NCI-H1436 treated with DMSO at 0.1 percent for 48 hours (cell line): ENCODE measurements at places on chromosomes 5 and 9.

DNA sequence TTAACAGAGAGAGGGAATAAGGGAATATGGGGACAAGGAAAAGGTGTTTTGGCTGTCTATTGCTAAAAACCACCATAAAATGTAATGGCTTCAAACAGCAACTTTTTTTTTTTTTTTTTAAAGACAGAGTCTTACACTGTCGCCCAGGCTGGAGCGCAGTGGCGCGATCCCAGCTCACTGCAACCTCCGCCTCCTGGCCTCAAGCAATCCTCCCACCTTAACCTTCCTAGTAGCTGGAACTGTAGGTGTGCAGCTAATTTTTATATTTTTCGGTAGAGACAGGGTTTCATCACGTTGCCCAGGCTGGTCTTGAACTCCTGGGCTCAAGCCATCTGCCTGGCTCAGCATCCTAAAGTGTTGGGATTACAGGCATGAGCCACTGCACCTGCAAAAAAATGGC lies 4.3 kb upstream of the SPATA24 start:
- no peak for DNase-seq

GRCh38 chr5:33848554-33848953 lies 43.2 kb downstream of the ADAMTS12 start:
- no peak for DNase-seq

DNA sequence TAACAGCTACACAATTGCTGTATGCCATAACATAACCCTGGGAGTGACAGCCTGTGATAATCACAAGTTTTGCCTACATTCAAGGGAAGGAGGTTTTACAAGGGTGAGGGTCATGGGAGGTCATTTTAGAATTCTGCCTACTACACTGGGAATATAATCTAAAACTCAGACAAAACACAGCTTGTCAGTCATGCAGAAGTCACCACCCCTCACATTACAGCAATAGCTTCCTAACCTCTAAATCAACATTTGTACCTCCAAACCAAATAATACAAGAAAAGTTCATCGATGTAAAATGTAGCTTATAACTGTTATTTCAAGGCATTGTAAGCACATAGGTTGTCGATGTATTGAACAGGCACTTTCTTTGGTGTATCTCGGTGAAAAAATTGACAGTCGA lies 139.0 kb downstream of the FAM114A2 start:
- DNase-seq = no peak

DNA sequence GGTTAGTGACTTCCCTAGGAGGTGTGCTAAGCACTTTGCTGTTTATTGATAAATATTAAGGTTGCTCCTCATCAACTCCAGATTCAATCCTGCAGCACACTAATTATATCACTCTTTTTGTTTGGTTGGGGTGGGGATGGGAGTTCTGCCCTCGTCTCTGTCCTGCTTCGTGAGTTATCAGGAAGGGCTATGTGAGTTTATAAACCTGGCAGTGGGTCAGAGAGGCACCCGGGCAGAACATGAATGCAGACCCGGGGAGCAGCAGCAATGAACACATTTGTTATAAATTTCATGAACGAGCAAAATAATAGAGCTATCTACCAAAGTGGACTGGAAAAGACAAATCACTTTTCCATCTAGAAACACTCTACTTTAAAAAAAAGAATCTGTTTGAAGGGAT lies 125.5 kb upstream of the WWC1 start:
- DNase-seq = no peak

DNA sequence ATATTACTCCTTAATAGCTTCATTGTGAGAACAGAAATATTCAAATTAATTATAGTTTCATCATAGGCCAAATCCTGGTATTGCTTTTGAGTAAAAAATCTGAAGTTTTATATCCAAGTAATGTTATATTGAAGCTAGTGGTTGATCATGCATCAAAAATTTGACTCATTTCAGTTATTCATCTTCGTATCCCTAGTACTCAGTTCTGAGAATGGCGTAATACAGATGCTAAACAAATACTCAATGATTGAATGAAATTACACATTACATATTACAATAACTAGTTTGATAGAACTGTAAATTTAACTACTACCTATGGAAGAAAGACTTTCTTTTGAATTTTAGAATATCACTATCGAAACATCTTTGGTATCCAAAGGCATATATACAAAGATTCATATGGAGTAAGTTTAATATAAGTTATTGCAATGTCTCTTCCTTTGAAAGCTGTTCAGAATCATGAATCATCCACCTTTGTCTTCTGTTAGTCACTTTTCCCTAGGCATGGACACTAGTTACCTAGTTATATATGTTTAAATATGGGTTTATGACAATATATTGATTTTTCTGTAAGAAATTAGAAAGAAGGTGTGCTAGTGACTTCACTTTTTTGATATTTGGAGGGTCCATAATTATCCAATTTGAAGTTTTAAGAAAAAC lies 5.0 kb upstream of the ZNF462 start:
- no peak for DNase-seq

- no peak for DNase-seq
Measured at GRCh38 chr5:173396311-173396993, 68.2 kb upstream of the STC2 start.

DNA sequence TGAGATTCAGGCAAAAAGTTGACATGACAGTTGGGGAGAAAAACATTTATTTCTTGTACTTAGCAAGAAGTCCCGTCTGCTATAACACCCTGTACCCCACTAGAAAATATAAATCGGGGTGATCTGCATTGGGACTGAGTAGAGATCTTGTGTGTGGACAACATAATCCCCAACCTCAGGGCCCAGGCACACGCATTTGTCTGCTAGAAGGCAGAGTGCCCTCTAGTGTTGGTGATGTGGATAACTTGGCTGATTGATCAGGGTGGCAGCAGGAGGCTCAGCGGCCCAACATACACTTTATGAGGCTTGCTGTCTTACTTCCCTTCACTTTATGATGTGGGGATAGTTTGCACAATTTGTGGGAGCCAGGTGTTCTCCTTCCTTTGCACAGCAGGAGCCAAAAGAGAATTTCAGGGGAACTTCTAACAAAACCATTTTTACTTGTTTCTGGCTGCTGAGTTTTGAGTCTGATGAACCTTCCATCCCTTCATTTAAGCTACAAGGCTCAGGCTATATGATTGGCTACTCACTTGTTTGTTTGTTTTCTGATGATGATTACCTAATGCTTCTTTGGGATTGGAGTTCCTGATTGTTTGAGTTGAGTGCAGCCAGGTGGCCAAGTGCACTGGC lies 263.2 kb downstream of the DMAC1 start:
- DNase-seq = no peak

DNA sequence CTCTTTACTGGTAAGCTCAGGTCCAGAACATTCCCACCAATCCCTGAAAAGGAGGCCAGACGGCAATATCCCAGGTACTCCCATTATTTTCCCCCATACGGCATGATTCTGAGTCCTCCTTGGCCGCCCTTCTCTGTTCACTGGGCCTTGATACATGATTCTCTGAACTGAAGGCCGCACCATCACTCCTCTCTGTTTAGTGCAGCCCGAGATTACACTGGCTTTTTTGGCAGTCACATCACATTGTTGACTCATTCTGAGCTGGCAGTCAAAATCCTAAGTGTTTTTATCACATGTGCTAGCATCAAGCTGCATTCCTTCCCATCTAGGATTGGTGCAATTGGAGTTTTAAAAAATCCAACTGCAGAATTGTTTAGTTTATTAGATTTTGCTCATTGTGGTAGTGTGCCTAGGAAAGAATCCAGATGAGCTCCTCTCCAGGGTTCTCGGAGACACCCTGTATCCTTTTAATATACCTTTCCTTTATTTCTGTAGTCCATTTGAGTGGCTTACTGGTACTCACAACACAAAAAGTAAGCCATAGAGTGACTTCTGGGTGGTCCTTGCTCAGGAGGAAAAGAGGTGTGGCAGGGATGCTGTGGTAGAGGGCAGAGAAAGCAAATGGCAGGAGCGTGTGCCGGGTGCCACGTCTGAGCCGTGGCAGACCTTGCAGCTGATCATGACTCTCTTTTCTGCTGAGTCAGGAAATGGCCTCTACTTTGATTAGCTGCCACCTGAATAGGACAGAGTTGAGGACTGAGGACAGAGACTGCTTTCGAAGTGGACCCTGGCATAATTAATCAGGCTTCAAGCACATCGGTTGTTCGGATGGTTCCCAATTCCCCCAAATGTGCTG lies 121.1 kb upstream of the IL12B start:
- DNase-seq = no peak

DNA sequence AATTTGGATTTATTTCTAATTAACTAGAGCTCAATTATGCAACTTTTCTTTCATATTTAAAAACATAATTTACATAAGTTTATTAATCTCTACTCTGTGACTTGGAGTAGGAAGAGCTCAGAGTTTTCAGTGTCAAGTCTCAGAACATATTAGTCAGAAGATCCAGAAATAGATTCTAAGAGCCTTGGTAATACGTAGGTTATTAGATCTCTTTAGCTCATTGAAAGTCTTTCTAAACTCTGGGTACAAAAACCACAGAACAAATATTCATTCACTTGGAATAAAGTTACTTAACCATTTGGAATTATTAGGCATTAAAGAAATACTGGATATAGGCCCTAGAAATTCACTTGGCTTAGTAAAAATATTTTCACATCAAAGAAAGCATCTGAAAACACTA lies 26.3 kb upstream of the ISCA1 start:
- DNase-seq = no peak

GRCh38 chr9:37215381-37215780 lies 95.0 kb downstream of the ZCCHC7 start:
- DNase-seq = no peak

- no peak for DNase-seq
Measured at GRCh38 chr5:168886157-168886556, 307.0 kb upstream of the PANK3 start.

GRCh38 chr9:112355427-112355897 lies 22.0 kb upstream of the PTBP3 start:
- no peak for DNase-seq

DNA sequence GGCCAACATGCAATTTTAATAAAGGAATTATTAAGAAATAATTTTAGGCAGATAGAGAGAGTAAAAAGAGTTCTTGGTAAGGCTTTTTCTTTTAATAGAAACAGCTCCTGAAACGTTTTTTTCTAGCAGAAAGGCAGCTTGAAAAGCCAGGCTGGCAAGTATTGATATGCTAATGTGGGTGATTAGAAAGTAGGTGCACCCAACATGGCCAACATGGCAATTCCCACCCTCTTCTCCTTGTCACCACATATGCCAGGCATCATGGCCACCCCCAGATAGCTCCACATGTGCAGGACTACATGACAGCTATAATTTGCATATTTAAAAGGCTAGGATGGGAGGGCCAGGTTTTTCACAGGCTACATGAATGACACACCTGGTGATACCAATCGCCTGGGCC lies 615.2 kb downstream of the PTPRD start:
- DNase-seq = no peak
